ENCODE measurements at places on chromosomes 1 and 21.
A peak's percentile ranks its signal among the peaks of the same experiment; 100 is the strongest.

DNA sequence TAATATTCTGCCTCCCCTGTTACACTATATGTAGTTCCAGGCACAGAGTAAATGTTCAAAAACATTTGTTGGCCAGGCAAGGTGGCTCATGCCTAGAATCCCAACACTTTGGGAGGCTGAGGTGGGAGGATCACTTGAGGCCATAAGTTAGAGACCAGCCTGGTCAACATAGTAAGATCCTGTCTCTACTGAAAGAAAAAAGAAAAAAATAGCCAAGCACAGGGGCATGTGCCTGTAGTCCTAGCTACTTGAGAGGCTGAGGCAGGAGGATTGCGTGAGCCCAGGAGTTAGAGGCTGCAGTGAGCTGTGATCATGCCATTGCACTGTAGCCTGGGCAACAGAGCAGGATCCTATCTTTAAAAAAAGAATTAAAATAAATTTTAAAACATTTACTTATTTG, 57.6 kb upstream of the SIM2 start:
- DNase-seq = no peak

DNA sequence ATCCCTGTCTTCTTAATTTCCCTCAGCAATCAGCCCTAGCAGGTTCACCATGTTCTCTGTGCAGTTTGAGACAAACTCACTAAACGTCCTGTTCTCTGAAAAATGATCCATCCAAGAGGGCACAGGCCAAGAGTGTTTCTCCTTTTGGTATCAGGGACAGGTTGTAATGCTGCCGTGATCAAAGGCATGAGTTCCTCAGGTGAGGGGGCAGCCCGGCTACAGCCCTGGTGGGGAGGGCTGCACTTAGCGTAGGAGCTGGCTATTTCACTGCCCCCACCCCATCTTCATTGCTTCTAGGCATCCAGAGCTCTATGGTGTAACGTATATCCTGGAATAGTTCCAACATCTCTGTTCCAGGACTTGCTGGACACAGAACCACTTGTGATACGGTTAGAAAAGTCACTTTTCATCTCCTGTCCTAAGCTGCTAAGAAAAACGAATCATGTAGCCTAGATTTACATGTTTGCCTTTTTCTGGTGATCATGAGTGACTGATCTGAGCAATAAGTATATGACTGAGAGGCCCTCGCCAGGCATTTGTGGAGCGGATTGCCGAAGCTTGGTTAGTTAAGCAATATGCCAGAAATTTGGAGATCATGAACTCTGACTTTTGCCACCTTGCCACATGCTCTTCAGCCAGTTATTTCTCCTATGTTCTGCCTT, 41.1 kb upstream of the SRP9 start:
- DNase-seq = no peak

DNA sequence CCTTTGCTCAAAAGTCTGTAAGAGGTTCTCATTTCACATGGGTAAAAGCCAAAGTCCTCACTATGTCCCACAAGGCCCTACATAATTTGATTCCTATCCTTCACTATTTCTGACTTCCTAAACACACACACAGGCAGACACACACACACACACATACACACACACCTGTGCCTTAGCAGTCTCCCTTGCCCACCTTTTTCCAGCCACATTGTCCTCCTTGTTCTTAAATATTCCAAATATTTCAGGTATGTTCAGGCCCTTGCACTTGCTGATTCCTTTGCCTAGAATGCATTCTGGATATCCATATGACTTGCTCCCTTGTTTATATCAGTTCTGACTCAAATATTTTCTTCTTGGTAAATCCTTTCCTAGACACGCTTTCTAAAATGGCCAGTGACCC, 54.6 kb downstream of the NTNG1 start:
- DNase-seq = no peak

DNA sequence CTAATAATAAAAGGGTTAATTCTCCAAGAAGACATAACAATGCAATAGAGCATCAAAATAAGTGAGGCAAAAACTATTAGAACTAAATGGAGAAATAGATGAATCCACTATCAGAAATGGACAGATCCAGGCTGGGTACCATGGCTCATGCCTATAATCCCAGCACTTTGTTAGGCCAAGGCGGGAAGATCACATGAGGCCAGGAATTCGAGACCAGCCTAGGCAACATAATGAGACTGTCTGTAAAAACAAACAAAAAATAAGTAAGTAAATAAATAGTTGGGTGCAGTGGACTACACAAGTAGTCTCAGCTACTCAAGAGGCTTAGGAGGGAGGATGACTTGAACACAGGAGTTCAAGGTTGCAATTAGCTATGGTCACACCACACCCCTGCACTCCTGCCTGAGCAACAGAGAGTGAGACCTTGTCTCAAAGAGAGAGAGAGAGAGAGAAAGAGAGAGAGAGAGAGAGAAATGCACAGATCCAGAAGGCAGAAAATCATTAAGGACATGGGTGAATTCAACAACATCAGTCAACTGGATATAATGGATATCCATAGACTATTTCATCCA, 12.3 kb downstream of the FRRS1 start:
- no peak for DNase-seq

DNA sequence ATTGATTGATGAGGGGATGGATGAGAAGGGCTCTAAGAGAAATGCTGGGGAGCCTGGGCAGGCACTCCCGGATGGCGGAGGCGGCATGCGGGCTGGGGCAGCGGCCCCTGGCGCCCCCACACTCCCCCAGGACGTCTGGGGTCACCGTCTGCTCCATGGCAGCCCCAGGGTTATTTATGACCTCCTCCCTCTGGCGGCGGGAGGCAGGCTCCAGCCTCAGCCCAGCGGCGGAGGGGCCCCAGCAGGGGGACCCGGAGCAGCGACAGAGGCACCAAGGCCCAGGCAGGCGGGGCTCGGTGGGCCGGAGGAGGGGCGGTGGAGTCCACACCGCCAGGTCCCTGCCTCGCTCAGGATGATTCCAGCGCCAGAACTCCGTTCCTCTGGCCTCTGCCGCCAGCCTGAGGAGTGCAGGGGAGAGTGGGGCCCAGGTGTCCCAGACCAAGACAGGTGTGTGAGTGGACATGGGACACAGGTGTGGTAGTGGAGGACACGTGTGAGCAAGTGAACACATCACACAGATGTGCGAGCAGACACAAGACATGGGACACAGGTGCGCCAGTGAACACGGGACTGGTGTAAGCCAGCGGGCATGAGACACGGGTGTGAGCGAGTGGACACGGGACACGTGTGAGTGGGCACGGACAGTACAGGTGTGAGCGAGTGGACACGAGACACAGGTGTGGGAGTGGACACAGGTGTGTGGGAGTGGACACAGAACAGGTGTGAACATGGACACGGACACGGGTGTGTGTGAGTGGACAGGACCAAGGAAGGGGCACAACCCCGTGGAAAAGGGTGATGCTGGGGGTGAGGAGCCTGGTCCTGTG, 2.5 kb upstream of the SAMD11 start:
- DNase-seq = peak; percentile 88

DNA sequence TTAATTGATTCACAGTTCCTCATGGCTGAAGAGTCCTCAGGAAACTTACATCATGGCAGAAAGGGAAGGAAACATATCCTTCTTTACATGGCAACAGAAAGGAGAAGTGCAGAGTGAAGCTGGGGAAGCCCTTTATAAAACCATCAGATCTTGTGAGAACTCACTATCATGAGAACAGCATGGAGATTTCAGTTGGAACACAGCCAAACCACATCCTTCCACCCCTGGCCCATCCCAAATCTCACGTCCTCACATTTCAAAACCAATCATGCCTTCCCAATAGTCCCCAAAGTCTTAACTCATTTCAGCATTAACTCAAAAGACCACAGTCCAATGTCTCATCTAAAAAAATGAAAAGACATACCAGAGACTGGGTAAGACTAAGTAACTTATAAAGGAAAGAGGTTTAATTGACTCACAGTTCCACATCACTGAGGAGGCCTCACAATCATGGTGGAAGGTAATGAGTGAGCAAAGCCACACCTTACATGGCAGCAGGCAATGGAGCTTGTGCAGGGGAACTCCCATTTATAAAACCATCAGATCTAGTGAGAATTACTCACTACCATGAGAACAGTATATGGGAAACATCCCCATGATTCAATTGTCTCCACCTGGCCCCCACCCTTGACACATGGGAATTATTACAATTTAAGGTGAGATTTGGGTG, 105.2 kb downstream of the MRPL39 start:
- no peak for DNase-seq

GRCh38 chr1:164557270-164557669, 1.7 kb upstream of the PBX1 start:
- no peak for DNase-seq

GRCh38 chr1:25765923-25766589, 33.9 kb upstream of the SELENON start:
- DNase-seq = no peak

DNA sequence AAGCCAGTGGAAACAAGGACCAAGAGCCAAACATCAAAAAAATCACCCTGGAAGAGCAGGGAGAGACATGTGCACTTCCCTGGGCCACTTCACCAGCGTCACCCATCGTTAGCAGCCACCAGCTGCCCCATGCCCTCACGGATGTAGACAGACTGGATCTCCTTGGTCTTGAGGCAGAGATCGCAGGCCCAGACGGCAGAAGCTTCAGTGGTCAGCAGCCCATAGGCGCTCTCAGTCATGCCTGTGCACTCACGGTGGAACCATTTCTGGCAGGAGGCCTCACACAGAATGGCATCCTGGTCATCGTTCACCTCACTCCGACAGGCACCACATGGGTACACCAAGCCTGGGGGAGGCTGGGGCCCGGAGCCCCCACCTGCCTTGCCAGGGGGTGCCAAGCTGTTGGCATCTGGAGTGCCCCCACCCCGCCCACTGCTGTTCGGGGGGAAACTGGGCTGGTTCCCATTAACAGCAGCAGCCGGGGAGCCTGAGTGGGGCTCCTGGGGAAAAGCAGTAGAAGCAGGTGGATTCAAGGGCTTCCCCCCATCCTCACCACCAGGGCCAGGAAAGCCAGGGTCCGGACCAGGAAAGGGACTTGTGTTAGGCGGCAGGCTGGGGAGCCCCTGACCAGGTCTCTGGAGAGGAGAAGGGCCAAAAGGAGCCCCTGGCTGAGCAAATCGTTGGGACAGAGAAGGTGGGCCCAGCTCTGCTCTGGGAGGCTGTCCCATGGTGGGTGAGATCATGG, 2.7 kb downstream of the PYGO2 start:
- no peak for DNase-seq

DNA sequence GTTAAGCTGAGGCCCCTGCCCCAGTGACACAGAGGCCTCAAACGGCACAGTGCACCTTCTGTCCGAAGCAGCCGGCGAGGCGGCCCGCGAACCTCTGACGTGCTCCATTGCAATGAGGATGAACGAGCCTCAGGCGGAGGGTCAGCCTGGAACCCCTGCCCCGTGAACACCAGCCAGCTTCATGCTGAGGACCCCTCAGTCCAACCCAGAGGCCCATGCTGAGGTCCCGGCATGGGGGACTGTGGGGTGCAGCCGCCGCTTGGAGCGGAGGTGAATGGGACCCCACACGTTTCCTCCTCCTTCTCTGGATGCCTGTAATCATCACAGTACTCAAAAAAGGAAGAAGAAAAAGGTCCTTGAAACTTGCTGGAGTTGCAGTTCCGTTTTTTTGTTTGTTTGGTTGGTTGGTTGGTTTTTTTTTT, 62.1 kb downstream of the PRKCZ start:
- DNase-seq = no peak

GRCh38 chr1:187092104-187092503, 263.4 kb downstream of the PLA2G4A start:
- no peak for DNase-seq

GRCh38 chr1:114718661-114719423, 2.3 kb upstream of the NRAS start:
- no peak for DNase-seq

DNA sequence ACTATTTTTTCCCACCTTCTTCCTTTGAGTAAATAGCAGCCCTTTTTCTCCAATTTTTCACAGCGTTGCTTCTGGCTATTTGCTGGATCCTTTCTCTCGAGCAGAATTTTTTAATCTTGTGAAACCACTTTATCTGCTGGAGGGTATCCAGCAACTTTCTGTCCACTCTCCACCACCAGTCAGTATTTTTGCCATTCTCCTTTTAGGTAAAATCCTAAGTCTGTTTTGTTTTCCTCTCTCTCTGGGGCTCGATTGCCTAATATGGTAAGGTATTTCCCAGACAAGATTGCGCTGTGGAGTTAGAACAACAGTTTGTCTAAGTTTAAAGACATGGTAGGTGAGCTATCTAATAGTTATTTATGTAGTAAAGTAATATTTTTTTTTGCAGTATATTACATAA, 156.9 kb downstream of the PPP1R12B start:
- no peak for DNase-seq

GRCh38 chr1:44030605-44031251, 534 bp downstream of the SLC6A9 start:
- DNase-seq = peak; percentile 77

DNA sequence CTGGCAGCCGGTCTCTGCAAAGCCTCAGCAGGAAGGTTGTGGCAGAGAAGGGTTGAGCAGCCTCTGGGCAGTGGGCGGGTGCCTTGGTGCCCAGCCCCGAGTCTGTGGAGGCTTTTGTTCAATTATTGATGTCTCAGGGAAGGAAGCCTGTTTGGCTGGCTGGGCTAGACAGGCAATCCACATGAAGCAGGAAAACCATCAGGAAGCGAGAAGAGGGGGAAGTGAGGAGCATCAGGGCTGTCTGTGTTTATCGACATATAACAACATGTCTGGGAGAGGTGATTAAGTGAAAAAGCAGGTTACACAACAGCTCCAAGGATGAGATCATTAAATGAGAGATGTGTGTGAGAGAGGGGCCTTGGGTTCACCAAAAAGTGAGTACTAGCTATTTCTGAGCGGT, 105.4 kb downstream of the UBE2U start:
- DNase-seq = no peak

- DNase-seq = no peak
Measured at GRCh38 chr1:53348486-53349368, 20.9 kb upstream of the LRP8 start.

GRCh38 chr1:226762988-226763904, 24.2 kb upstream of the ITPKB start:
- DNase-seq = no peak

- DNase-seq = no peak
Measured at GRCh38 chr1:230621324-230622030, 20.8 kb upstream of the COG2 start.

DNA sequence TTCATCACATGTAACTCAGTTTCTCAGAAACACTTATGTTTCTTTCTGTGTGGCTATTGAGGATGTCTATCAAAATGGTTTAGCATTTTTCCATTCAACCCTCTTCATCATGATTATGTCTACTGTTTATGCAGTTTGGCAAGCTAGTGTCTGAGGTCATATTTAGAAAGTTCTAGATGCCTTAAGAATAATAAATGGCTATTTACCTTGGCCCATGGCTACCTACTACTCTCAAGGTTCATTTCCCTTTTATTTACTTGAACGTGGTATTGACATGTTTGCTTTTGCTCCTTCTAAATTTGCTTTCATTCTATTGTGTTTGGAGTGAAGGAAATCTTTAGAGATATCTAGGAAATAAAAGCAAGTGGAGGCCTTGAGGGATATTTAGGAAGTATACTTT, 193.7 kb upstream of the OLFM3 start:
- DNase-seq = no peak

GRCh38 chr1:179046808-179047635, 21.3 kb downstream of the FAM20B start:
- no peak for DNase-seq
